Dorsolateral prefrontal cortex (tissue), 122 donors: ENCODE measurements at places on chromosomes 11 and 22.

DNA sequence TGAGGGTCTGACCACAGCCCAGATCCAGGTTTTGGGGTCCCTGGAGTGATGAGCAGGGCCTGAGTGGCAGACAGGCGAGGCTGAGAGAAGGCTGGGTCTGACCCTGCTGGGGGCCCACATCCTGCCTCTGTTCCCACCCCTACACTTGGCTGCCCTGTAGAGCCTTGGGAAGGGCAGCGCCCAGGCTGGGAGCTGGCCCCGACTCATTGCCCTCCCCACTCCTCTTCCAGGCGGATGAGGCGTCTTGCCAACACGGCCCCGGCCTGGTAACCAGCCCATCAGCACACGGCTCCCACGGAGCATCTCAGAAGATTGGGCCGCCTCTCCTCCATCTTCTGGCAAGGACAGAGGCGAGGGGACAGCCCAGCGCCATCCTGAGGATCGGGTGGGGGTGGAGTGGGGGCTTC lies 4.9 kb downstream of the DERL3 start:
- no peak for DNase-seq

- DNase-seq: no peak
Measured at GRCh38 chr11:584287-584686, 8.0 kb downstream of the PHRF1 start.

- DNase-seq: no peak
Measured at GRCh38 chr11:76320929-76321328, 60.0 kb downstream of the THAP12 start.

GRCh38 chr11:79546351-79546750 lies 105.5 kb upstream of the TENM4 start:
- no peak for DNase-seq

DNA sequence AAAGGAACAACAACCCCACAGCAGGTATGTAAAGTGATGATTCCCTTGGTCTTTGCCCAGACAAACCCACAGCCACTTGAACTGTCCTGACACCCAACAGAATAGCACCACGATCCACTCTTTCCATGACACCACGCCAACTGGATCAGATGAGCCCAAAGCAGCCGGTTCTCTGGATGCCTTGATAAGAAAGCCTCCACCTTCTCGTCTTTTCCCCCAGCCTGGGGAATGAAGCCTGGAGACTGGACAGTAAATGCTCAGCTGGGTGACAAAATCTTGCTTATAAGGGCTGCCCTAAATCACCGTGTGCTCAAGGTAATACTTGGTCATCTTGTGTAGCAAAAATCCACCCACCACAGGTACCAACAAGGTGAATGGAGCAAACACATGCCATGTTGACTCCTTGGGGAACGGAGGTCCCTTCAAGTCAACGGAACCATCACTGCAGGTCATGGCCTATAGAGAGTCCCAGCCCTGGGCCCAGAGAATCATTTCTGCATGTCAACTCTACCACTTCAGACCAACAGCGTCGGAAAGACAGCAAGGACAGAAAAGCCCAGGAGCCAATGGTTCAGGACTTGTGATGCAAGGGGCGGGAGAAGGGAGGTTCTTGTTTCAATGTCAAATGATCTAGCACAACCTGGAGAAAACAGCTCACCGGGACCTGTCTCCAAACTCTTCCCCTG lies 2.2 kb upstream of the MYO18B start:
- DNase-seq: no peak

GRCh38 chr11:85517272-85517671 lies 109.9 kb downstream of the DLG2 start:
- no peak for DNase-seq

GRCh38 chr11:131640320-131640719 lies 269.9 kb downstream of the NTM start:
- no peak for DNase-seq

GRCh38 chr22:46827781-46828180 lies 65.3 kb downstream of the TBC1D22A start:
- no peak for DNase-seq

GRCh38 chr11:134202661-134203060 lies 21.1 kb downstream of the NCAPD3 start:
- no peak for DNase-seq

- DNase-seq: no peak
Measured at GRCh38 chr22:35812600-35812999, 94.9 kb downstream of the APOL5 start.

- peak; percentile 82 for DNase-seq
Measured at GRCh38 chr11:1827095-1827813, 7.5 kb upstream of the SYT8 start.

- DNase-seq: no peak
Measured at GRCh38 chr11:94786264-94787126, 18.3 kb downstream of the AMOTL1 start.

GRCh38 chr11:102237096-102237735 lies 80.1 kb upstream of the BIRC3 start:
- DNase-seq: no peak
